ENCODE measurements at places on chromosomes 5 and 9. TPM values are rescaled to one million over a fixed set of nuclear protein-coding genes. Genes with fewer than 3 reads are reported as not detected.

LCN9 gene
- total RNA-seq, result not detected

ADAMTS12 gene
- total RNA-seq, result 8.3 TPM

DNA sequence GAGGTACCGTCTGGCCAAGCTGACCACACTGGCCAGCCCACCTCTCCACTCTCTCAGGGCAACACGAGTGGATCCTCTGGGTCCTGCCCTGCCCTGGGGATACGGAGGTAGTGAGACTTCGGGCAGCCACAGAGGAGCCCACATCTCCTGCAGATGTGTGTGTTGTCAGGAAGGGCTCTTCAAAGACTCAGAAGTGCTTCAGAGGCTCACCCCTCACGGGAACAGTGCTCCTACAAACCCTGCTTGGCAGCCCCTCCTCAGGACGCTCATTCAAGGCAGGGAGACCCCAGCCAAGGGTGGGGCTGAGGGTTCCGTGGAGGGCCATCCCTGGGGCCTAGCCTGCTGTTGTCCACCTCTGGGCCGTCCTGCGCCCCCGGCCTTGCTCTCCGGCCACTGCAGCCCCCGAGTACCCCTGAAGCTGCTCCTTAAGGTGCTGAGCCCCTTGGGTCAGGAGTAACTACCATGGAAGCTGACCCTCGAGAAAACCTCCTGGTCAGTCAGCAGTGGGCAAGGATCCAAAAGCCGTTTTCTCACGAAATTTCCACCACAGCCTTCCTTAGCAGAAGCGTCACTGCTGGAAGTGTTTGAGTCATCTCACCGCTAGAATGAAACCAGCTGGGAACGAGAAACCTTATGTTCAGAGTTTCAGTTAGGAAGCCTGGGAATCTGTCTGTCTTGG lies 23.2 kb upstream of the LRRC14B start:
- no peaks in the 10 kb centered on the region for H3K36me3 ChIP-seq
- peaks cover 22% of the 10 kb centered on the region for H3K4me1 ChIP-seq
- peak; percentile 100 for DNase-seq

TAF1L gene
- total RNA-seq, result not detected

SETD9 gene
- 11.2 TPM for total RNA-seq

ASTN2 gene
- 4.7 TPM for total RNA-seq

DNA sequence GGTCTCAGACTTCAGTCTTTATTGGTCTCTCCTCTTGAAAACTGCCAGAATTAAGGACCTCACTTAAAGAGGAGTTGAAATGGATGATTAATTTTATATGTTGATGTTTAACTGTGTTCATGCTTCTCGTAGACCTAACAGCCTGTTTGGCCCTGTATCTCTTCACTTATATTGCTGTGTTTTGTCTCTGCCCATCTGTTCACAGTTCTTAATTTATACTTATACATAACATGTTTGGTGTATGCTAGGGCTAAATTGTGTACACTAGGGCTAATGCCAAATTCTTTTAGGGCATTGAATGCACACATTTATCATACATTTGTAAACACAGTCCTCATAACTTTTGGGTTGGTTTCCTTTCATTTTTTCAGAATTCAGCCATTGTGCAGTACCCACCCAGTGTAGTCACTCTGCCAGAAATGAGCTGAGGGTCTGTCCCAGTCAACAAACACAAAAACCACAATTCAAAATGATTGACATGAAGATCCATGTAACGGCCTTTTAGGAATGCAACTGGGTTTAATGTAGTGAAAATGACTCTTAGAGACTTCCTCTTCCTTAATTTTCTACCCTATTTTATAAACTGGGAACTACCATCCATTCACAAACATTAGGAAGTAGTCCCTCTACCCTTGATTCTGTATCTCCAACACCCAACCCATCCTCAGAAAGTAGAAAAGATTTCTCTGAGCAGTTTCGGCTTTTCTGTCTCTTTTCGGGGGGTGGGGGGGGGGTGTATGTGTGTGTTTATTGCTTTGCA lies 668.8 kb upstream of the KLF4 start:
- H3K27ac ChIP-seq, result no peak overlapping the region
- H3K4me1 ChIP-seq, result peaks cover 11% of the 10 kb centered on the region
- no peak overlapping the region for H3K4me3 ChIP-seq

DNA sequence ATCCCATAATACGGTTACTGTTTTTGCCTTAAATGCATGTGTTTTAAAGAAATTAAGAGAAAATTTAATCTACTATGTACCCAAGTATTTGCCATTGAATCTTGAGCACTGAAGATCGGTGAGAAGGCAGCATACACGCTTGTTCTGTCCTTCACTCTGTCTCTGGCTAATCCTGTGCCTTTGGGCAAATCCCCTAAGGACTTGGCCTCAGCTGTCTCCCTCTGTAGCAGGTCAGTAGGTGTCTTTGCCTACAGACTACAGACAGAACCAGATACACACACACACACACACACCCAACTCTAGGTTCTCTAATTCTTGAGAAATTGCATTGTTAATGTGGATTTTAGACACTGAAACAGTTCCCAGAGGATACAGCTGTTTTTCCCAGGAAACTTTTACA lies 117.4 kb downstream of the WDR41 start:
- H3K36me3 ChIP-seq, result no peaks in the 10 kb centered on the region
- H3K4me3 ChIP-seq, result no peak overlapping the region
- H3K4me1 ChIP-seq, result no peaks in the 10 kb centered on the region
- no peak for DNase-seq
- peaks cover 26% of the 10 kb centered on the region for H3K27me3 ChIP-seq
- H3K27ac ChIP-seq, result no peak overlapping the region

GRCh38 chr9:4489562-4489918 lies 728 bp upstream of the SLC1A1 start:
- no peaks in the 10 kb centered on the region for H3K27me3 ChIP-seq
- peak overlapping the region; percentile 86 for H3K4me3 ChIP-seq
- H3K36me3 ChIP-seq, result no peaks in the 10 kb centered on the region
- peaks cover 26% of the 10 kb centered on the region for H3K4me1 ChIP-seq
- H3K27ac ChIP-seq, result peak overlapping the region; percentile 53
- DNase-seq, result peak; percentile 72

DNA sequence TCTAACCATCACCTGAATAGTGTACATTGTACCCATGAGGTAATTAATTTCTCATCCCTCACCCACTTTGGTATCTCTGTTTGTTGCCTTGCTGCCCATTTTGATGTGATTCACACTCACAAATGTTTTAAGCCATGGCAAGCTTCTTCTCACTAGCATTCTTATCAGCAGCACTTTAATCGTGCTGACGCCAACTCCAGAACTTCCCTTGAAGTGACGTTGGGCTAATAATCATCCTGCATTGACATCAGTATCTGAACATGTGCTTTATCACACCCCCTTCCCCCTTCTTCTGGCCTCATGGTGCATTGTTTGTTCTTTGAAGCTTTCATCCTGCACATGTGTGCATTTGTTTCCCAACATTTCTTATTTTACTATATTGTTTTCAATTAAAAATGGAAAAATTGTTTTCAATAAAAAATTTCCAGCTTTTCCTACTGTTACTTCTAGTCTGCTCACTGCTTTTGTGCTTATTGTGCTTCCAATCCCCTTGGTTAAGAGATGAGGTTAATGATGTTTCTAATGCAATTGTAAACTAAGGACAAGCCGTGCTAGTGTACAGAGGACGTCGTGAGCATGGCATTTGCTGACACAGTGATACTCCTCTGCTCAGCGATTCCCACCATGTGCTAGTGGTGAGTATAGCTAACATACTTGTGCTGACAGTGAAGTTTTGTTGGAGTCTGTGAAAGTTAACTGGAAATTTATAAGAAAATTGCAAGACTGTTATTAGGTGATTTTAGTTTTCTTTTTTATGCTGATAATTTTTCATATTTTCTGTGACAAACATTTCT lies 238.5 kb downstream of the KDM4C start:
- H3K27me3 ChIP-seq, result no peaks in the 10 kb centered on the region
- no peak overlapping the region for H3K27ac ChIP-seq
- no peak overlapping the region for H3K4me3 ChIP-seq
- H3K36me3 ChIP-seq, result peaks cover 3% of the 10 kb centered on the region
- peaks cover 5% of the 10 kb centered on the region for H3K4me1 ChIP-seq

FOXD4L3 gene
- total RNA-seq, result under 0.01 TPM

SOX30 gene
- under 0.01 TPM for total RNA-seq

STC2 gene
- 431 TPM for total RNA-seq

DNA sequence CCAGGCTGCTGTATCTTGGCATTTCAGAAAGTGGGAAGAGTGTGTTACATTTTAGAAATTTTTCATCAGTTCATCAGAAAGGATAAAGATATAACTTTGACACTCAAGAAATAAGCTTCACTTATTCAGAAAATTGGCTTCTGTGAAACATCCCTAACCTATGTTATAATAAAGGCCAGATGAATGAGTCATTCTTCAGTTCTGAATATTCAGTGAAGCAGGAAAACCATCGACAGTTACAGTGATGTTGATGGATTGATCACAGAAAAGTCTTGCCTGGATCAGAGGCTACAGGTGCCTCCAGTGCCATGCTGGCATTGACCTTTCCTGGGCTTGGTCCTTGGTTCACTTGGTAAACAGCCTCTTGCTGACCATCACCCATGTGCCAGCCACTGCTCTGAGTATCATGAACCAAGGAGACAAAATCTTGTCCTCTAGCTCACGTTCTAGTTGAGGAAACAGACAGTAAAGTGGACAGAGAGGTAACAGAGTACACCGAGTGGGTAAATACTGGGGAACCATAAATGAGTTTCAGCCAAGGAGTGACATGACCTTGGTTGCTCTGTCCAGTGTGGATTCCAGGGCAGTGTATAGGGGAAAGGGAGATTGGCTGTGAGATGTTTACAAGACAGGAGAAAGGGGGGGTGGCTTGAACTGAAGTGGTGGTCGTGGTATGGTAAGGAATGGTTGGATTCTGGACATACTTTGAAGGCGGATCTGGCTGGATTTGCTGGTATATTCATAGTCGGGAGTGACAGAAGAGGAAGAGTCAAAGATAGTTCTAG lies 98.6 kb downstream of the AMBP start:
- H3K4me1 ChIP-seq, result peaks cover 13% of the 10 kb centered on the region
- H3K4me3 ChIP-seq, result no peak overlapping the region
- peak; percentile 52 for DNase-seq

DNA sequence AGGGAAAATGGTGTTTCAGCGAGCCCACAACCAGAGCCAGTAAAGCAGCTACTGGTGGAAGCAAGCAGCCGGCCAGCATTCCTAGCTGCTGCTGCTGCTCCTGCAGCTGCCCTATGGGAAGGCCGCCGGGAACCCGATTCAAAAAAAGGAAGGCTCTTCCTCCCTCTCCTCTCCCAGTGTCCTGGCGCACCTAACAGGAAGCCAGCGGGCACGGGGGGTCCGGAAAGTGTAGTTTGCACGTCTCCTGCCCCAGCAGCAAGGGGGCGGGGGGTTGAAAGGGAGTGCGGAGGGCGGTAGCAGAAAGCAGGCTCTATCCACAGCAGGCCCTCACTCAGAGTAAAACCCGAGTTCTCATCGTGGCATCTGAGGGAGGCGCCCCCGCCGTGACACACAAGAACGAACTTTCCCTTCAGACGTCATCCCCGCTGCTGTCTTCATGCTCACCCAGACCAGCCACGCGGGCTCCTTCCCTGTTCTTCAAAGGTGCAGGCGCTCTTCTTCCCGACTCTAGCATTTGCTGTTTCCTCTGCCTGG lies 16.5 kb downstream of the GRXCR2 start:
- H3K4me3 ChIP-seq, result peak overlapping the region; percentile 61
- no peaks in the 10 kb centered on the region for H3K36me3 ChIP-seq
- no peaks in the 10 kb centered on the region for H3K27me3 ChIP-seq
- no peak for DNase-seq
- peak overlapping the region; percentile 85 for H3K27ac ChIP-seq

DNA sequence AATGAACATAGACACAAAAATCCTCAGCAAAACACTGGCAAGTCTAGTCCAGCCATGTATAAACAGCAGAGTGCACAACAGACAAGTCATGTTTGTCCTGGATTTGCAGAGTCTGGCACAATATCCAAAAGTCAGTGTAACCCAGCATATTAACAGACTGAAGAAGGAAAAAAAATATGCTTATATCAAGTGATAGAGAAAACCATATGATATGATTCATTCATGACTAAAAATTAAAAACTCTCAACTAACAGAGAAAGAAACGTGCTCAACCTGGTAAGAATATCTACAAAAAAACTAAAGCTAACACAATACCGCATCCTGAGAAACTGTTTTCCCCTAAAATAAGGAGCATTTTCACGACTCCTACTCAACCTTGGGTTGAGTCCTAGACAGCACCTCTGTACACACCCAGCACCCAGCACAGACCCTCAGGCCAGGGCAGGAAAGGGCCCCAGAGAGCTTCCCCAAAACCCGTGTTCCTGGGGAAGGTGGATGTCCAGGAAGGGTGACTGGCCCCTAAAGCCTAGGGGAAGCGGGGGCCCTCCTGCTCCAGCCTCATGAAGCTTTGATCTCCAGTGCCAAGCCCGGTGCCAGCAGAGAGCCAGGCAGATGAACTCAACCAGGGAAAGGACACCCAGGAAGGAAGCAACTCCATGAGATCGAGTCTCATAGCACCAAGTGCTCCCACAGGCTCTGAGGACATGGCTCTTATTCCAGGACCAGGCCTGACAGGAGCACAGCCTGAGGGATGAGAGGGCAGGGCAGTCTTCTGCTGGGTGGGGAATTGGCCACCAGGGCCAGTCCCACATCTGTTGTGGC lies 38.9 kb downstream of the ADAMTS2 start:
- H3K4me3 ChIP-seq, result no peak overlapping the region
- H3K36me3 ChIP-seq, result no peaks in the 10 kb centered on the region
- DNase-seq, result peak; percentile 80
- peaks cover 52% of the 10 kb centered on the region for H3K4me1 ChIP-seq

DNA sequence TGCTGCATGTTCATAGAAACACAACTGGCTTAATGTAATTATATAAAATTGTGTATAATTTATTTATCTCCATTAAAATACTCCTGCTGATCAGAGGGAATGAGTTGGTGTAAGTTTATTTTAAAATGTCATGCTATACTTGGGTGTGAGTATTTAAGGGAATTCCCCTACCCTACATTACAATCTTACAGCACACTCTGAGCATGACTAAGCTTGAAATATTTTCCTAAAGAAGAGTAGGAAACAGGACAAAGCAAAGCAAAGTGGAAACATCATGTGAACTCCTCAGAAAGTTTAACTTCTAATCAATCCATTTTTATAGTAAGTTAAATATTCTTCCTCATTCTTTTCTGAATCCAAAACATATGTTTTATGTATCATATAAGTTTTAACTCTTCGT lies 1271.3 kb downstream of the EFNA5 start:
- peak; percentile 19 for DNase-seq
- peak overlapping the region; percentile 37 for H3K27ac ChIP-seq
- H3K4me3 ChIP-seq, result no peak overlapping the region
- peaks cover 21% of the 10 kb centered on the region for H3K4me1 ChIP-seq
- H3K36me3 ChIP-seq, result no peaks in the 10 kb centered on the region
- H3K27me3 ChIP-seq, result no peaks in the 10 kb centered on the region

CCDC192 gene
- total RNA-seq, result not detected

DNA sequence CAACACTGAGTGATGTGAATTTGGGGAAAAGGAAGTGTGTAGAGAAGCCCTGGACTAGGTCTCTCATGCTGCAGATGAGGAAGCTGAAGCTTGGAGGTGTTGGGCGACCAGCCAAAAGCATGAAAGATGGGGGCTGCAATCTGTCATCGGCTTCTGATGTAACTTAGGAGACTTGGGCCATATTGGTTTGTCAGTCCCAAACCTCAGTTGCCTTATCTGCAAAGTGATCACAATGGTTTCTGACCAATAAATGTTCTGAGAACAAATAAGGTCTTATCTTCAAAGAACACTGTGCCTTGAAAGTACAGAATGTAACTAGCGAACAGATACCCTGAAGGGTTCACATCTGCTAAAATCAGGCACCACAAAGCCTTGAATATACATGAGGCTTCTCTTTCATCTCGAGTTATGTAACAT lies 198.4 kb upstream of the NR3C1 start:
- H3K36me3 ChIP-seq, result no peaks in the 10 kb centered on the region
- no peak for DNase-seq
- H3K4me1 ChIP-seq, result no peaks in the 10 kb centered on the region
- no peak overlapping the region for H3K27ac ChIP-seq

SEMA6A gene
- total RNA-seq, result under 0.01 TPM

Data from osteoblast (primary cell).